ENCODE measurements at places on chromosomes 11 and 22.
A peak's percentile ranks its signal among the peaks of the same experiment; 100 is the strongest.

DNA sequence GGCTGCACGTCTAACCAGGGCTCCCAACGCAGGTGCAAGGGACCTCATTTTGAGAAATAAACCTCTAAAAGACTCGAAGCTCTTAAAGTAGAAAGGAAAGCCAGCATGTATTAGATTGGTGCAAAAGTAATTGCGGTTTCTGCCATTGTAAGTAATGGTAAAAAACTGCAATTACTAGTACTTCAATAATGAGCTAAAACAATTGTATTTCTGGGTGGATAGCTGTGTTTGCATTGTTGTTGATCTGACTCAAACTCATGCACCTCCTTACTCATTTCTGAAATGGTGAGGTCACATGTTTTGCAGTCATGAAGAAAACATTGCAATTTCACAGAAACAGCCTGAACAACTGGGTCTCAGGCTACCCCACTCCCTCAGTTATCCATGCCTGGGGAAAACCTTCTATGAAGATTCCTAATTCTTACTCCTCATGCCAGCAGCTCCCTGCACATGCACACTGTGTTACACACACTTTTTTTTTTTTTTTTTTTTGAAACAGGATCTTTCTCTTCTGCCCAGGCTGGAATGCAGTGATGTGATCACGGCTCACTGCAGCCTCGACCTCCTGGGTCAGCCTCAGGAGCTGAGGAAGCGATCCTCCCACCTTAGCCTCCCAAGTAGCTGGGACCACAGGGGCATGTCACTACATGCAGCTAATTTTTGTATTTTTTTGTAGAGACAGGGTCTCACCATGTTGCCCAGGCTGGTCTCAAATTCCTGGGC is 24.6 kb downstream of the VWCE start:
- DNase-seq = no peak

GRCh38 chr22:43201486-43202219 is 14.7 kb upstream of the TTLL12 start:
- DNase-seq = no peak

- DNase-seq = no peak
Measured at GRCh38 chr11:115759622-115760460, 255.6 kb upstream of the CADM1 start.

- DNase-seq = no peak
Measured at GRCh38 chr11:85805387-85805786, 5.6 kb downstream of the SYTL2 start.

DNA sequence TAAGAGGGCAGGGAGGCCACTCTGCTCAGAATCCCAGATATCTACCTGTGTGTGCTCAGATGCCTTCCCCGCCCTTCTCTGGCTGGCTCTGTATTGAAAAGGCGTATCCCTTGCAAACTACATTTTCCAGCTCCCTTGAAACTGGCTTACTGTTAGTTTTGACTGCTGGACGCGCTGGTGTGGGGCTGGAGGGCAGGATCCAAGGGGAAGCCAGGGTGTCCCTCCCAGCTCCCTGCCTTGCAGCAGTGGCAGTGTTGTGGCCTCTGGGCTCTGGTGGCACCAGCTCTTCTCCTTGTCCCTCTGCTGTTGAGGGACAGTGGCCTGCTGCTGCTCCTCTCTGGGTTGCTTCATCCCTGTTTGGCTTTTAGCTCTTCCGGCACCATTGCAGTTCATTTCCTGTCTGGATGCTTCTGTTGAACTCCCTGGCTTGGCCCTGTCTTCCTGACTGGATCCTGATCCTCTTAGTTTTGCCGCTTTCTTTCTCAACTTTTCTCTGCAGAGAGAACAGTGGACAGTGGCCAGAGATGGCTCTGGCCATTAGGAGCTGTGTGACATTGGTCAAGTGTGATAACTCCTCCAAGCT is 107.1 kb upstream of the PARVA start:
- no peak for DNase-seq

DNA sequence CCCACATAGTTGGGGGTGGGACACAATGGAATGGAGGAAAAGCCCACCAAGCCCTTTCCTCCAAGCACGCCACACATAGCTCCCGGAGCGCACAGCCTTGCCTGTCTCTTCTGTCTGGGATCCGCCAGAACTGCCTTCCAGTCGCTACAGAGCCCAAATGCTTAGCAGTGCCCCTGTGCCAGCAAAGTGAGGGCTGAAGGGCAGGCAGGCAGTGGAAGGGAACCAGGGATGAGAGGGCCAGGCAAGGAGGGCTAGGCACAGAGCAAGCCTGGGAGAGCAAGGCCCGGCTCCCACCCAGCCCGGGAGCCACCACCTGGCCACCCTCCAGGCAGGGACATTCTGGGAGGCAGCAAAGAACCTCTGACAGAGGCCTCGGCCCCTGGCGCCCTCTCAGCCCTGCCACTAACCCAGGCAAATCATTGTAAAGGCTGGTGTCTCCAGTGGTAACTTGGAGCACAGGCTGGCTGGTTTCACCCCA is 32.5 kb downstream of the PPP2R1B start:
- no peak for DNase-seq

DNA sequence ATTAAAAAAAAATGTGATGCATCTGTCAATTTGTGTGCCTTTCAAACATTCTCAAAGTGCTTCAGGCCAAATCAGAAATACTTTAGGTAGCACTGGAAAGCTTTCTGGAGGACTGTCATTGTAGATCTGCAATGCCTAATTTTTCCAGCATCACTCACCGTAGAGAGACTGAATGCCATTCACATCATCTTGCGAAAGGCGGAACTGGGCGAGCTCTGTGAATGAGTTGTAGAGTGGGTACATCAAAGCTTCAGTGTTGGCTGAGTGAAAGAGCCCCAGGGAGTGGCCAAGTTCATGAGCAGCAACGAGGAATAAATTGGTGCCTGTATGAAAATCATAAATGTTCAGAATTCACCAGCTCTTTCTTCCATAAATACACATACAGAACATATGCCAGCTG is 4.0 kb downstream of the MMP10 start:
- DNase-seq = peak; percentile 9

DNA sequence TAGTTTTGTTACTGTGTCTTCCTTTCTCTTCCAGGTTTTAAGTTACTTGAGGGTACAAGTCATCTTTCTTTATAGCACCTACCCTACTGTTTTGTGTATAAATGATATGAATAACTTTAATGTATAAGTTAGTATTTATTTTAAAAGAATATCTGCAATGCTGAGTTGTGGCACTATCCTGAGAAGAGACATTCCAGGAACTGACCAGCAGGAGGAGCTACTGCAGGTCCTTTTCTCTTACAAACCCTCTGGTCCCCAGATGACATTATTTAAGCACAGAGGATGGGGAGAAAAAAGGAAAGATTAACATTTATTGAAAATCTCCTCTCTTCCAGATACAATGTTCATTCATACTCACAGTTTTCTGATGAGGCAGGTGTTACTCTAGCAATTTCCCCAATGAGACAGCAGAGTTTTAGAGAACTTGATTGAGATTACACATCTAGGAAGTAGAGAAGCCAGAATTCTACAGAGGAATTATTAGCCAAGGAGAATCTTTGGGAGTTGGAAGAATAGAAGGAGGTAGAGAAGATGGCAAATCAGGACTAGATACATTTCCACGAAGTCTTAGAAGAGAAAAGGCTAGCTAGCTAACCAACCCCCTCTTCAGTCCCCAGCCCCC is 541.2 kb upstream of the API5 start:
- DNase-seq = peak; percentile 51

GRCh38 chr11:126162306-126163030 is 49.0 kb downstream of the RPUSD4 start:
- no peak for DNase-seq

GRCh38 chr22:39309364-39309861 is 10.0 kb downstream of the RPL3 start:
- DNase-seq = no peak

DNA sequence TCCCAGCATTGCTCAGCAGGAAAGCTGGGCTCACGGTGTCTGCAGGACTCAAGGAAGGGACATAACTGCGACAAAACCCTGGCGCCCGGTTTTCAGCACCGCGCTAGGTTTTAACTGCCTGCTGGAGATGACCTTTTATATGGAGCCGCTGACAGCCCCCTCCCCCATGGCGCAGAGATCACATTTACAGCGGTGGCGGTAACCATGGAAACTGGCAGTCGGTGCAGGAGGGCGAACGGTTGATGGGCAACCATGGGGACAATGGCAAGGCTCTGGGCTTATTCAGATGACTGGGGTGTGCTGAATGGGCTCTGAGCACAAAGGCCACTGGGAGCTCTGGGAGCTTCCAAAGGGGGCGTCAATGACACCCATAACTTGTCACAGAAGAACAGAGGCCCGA is 37.2 kb downstream of the CELSR1 start:
- DNase-seq = no peak

- no peak for DNase-seq
Measured at GRCh38 chr11:119416606-119417580, 6.1 kb downstream of the THY1 start.

- no peak for DNase-seq
Measured at GRCh38 chr11:45169310-45170072, 23.1 kb downstream of the PRDM11 start.

DNA sequence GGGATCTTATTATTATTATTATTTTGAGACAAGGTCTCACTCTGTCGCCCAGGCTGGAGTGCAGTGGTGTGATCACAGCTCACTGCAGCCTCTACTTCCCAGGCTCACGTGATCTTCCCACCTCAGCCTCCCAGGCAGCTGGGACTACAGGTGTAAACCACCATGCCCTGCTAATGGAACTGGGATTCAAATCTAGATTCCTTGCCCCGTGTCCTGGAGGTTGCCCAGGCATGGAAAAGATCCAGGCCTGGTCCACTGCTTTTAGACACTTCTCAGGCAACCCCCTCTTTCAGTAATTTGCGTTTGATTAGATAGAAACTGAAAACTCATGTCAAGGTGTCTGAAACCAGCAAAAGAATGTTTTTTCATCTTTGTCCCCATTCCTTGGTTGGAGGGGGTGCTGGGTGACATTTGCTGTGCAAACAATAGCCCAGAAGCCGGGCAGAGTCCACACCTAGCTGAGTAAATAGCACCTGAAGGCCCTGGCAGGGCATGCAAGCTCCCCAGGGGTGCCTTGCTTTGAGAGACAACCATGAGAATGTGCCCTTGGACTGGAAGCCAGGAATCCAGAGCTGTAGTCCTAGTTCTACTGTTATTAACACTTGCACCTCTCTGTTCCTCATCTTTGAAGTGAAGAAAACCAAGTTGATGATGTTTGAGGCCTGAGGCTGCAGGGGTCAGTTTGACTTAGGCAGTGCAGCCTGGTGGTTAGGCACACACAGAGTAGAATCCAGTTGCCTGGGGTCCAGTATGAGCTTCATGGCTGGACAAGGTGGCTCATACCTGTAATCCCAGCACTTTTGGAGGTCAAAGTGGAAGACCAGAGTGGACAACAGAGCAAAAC is 19.1 kb upstream of the XBP1 start:
- no peak for DNase-seq
